PC-3 (cell line): ENCODE measurements at places on chromosomes 3 and 15.

- no peak overlapping the region for H3K4me3 ChIP-seq
- no peaks in the 10 kb centered on the region for H3K36me3 ChIP-seq
- H3K4me1 ChIP-seq: no peaks in the 10 kb centered on the region
- DNase-seq: no peak
- H3K27me3 ChIP-seq: peaks cover 20% of the 10 kb centered on the region
- no peak overlapping the region for H3K27ac ChIP-seq
These were observed 48.0 kb upstream of the PXYLP1 start for GRCh38 chr3:141183606-141184005.

DNA sequence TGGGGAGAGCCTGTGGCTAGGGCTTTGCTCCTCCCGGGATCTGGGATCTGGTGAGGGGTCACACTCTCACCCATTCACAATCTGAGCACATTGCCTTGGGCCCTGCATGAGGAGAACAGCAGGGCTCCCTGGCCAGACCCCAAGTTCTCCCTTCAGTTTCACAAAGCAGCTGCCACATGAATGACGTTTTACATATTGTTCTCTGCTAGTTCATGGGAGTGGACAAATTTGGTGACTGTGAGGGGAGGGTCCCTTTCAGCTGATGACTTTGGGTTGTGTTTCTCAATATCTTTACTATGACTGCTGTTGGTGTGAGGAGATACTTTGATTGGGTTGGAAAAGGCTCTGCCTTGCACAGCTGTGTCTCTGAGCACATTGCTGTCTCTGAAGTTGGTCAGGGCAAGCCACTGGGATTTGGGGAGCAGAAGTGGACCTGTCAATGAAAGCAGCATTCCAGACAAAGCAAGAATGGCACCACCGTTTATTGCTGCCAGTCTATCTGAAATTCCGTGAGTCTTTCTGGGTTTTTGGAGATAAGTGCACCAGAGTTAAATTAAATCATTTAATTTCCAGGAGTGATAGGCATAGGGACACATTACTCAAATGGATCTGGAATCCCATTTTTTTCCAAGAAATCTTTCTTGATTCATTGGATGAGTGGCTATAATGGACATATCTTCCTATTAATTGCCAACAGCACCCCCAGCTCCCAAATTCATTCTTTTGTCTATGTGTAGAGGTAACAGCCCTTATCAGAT is 10.3 kb downstream of the TIMP4 start:
- DNase-seq: no peak
- H3K4me1 ChIP-seq: peaks cover 8% of the 10 kb centered on the region
- H3K27ac ChIP-seq: no peak overlapping the region
- no peak overlapping the region for H3K4me3 ChIP-seq
- H3K36me3 ChIP-seq: no peaks in the 10 kb centered on the region

DNA sequence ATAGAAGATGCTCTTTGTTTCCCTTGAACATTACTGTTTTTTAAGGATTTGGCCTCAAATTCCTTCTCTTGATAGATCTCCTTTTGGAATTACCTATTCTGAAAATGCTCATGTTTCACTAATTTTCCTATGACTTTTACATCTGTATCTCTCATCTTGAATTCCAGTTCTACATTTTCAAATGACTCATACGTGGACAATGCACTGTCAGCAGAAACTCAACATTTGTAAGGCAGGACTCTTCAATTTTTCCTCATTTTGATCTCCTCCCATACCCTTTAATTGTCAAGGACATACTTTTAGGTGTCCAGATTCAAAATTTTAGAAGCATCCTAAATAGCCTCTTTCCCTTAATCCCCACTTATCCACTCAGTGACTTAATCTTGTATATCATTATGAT is 341.0 kb upstream of the RASGRP1 start:
- H3K4me3 ChIP-seq: no peak overlapping the region
- no peaks in the 10 kb centered on the region for H3K4me1 ChIP-seq
- no peaks in the 10 kb centered on the region for H3K27me3 ChIP-seq
- H3K27ac ChIP-seq: no peak overlapping the region
- H3K36me3 ChIP-seq: no peaks in the 10 kb centered on the region

GRCh38 chr3:136949708-136950107 is 8.1 kb upstream of the IL20RB start:
- peaks cover 5% of the 10 kb centered on the region; the same call in 1 of the 2 replicates for H3K36me3 ChIP-seq
- no peak overlapping the region for H3K27ac ChIP-seq
- H3K4me3 ChIP-seq: no peak overlapping the region
- DNase-seq: no peak
- H3K4me1 ChIP-seq: no peaks in the 10 kb centered on the region

- no peak overlapping the region for H3K4me3 ChIP-seq
- H3K27ac ChIP-seq: no peak overlapping the region
- H3K36me3 ChIP-seq: no peaks in the 10 kb centered on the region
- H3K27me3 ChIP-seq: no peaks in the 10 kb centered on the region
- H3K4me1 ChIP-seq: no peaks in the 10 kb centered on the region
These were observed 387.5 kb downstream of the NLGN1 start for GRCh38 chr3:173785004-173785403.

GRCh38 chr3:191051037-191051436 is 148.0 kb upstream of the OSTN start:
- no peak overlapping the region for H3K4me3 ChIP-seq
- H3K27ac ChIP-seq: no peak overlapping the region
- H3K27me3 ChIP-seq: no peaks in the 10 kb centered on the region
- DNase-seq: peak; percentile 78

GRCh38 chr3:163587342-163587741 is 1491.0 kb downstream of the SI start:
- peak overlapping the region; percentile 63 for H3K27ac ChIP-seq
- peaks cover 23% of the 10 kb centered on the region for H3K4me1 ChIP-seq
- H3K36me3 ChIP-seq: no peaks in the 10 kb centered on the region
- H3K27me3 ChIP-seq: no peaks in the 10 kb centered on the region

DNA sequence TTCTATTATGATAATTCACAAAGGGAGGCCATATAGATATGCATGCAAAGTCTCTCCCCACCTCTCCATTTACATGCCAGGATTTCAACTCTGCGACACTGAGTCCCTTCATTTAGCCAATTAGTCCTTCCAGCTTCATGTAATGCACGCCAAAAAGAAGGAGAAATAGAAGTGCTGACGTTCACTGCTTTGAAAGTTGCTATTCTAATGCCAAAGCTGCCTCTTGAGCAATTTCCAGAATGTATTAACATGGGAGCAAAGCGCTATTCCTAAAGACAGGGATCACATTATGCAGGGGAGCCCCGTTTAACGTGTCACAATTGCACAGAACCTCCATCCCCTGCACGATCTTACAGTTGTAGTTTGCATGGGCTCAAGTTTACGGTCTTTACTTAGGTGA is 130.5 kb downstream of the TIGIT start:
- no peaks in the 10 kb centered on the region for H3K36me3 ChIP-seq
- no peak overlapping the region for H3K4me3 ChIP-seq
- peaks cover 6% of the 10 kb centered on the region; the same call in 1 of the 2 replicates for H3K27me3 ChIP-seq
- DNase-seq: no peak

- H3K4me1 ChIP-seq: no peaks in the 10 kb centered on the region
- DNase-seq: no peak
- no peaks in the 10 kb centered on the region for H3K27me3 ChIP-seq
- H3K27ac ChIP-seq: no peak overlapping the region
- no peak overlapping the region for H3K4me3 ChIP-seq
- no peaks in the 10 kb centered on the region for H3K36me3 ChIP-seq
These were observed 68.9 kb downstream of the SIDT1 start for GRCh38 chr3:113601240-113601639.

GRCh38 chr15:48928877-48929538 is 34.7 kb downstream of the SHC4 start:
- peaks cover 43% of the 10 kb centered on the region for H3K4me1 ChIP-seq
- H3K27me3 ChIP-seq: no peaks in the 10 kb centered on the region
- H3K4me3 ChIP-seq: peak overlapping the region; percentile 43
- peak; percentile 70 for DNase-seq
- H3K27ac ChIP-seq: peak overlapping the region; percentile 98
- no peaks in the 10 kb centered on the region for H3K36me3 ChIP-seq

GRCh38 chr15:66749841-66750575 is 48.0 kb downstream of the SMAD6 start:
- H3K27ac ChIP-seq: no peak overlapping the region
- H3K36me3 ChIP-seq: peaks cover 10% of the 10 kb centered on the region
- DNase-seq: peak; percentile 62
- no peaks in the 10 kb centered on the region for H3K27me3 ChIP-seq

DNA sequence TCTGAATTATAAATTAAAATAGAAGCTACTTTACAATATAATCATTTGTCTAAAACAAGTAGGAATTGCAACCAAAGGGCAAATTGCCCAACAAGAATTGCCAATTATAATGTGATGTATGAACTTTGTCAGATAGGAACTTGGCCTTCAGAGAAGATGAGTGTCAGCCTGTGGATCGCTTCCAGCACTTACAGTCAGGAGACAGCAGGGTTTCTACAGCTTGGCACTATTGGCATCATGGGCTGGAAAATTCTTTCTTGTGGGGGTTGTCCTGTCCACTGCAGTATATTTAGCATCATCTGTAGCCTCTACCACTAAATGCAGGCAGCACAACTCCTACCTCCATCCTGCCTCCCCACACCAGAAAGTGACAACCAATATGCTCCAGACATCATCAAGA is 48.1 kb upstream of the CRBN start:
- no peak overlapping the region for H3K4me3 ChIP-seq
- H3K27ac ChIP-seq: no peak overlapping the region
- H3K27me3 ChIP-seq: no peaks in the 10 kb centered on the region
- DNase-seq: no peak

GRCh38 chr15:90650117-90650955 is 66.8 kb upstream of the BLM start:
- H3K4me1 ChIP-seq: peaks cover 21% of the 10 kb centered on the region
- no peaks in the 10 kb centered on the region for H3K27me3 ChIP-seq
- no peaks in the 10 kb centered on the region for H3K36me3 ChIP-seq
- no peak overlapping the region for H3K27ac ChIP-seq

GRCh38 chr3:64257100-64257755 is 32.0 kb upstream of the PRICKLE2 start:
- H3K36me3 ChIP-seq: no peaks in the 10 kb centered on the region
- H3K4me1 ChIP-seq: no peaks in the 10 kb centered on the region
- H3K4me3 ChIP-seq: no peak overlapping the region
- no peak for DNase-seq
- H3K27me3 ChIP-seq: no peaks in the 10 kb centered on the region

- no peak for DNase-seq
- no peaks in the 10 kb centered on the region for H3K27me3 ChIP-seq
- H3K36me3 ChIP-seq: no peaks in the 10 kb centered on the region
- no peak overlapping the region for H3K4me3 ChIP-seq
These were observed 31.6 kb upstream of the GATA2 start for GRCh38 chr3:128524374-128525299.

- no peaks in the 10 kb centered on the region for H3K4me1 ChIP-seq
- no peaks in the 10 kb centered on the region for H3K27me3 ChIP-seq
- no peak for DNase-seq
- H3K27ac ChIP-seq: no peak overlapping the region
- H3K36me3 ChIP-seq: no peaks in the 10 kb centered on the region
These were observed 71.2 kb upstream of the IQSEC1 start for GRCh38 chr3:13144163-13145023.

DNA sequence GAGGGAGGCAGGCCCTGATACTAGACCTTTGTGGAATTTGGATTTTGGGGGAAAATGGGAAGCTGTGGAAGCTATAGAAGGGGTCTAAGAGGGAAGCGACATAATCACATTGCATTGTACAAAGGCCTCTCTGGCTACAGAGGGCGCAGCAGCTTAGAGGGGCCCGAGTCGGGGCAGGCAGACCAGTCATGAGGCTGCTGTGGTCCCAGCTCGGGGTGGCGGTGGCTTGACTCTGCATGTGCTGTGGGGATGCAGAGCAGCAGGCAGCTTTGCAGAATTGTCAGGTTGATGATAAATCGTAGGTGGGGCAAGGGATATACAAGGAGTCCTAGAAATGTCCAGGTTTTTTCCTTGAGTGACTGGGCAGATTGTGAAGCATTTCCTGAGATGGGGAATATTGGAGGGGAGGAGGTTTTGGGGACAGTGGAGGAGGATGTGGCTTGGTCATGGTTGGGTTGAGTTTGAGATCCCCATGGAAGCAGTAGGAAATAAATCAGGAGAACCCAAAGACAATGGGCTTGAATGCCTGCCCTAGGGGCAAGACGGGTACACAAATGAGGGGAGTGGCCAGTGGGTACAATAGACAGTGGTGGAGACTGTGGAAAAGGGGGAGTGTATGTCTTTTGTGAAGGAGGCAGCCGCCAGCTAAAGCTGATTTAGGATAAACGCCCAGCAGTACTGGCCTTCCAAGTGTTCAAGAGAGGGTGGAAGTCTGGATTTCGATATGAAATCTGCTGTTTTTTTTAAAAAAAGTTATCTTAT is 94.1 kb downstream of the HMG20A start:
- H3K4me1 ChIP-seq: peaks cover 6% of the 10 kb centered on the region
- no peaks in the 10 kb centered on the region for H3K36me3 ChIP-seq
- DNase-seq: no peak

DNA sequence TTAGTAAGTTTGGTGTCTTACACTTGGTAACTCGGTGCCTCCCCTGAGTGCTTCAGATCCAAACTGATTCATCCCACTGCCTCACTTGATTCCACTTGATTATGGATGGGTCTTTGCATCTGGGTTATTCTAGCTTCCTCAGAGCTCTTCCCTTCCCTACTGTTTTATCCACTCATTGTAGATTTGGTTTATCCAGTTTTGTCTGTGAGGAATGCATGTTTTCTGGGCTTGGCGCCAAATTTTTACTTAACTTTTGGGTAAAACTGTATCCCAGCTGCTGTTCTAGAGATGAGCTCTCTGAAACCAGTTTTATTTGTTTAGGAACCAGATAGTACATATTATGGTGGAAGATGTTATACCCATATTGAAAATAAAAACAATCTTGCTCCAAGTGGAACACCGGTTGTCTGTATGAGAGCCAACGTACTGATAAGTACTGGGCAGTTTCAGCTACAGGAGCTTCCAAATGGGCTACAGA is 20.9 kb downstream of the RAD54L2 start:
- no peak overlapping the region for H3K27ac ChIP-seq
- peak; percentile 51 for DNase-seq
- H3K4me3 ChIP-seq: no peak overlapping the region

- no peaks in the 10 kb centered on the region for H3K36me3 ChIP-seq
- H3K27ac ChIP-seq: no peak overlapping the region
- peak; percentile 40 for DNase-seq
- no peaks in the 10 kb centered on the region for H3K27me3 ChIP-seq
- H3K4me3 ChIP-seq: no peak overlapping the region
- H3K4me1 ChIP-seq: peaks cover 14% of the 10 kb centered on the region
These were observed 48.8 kb upstream of the SRGAP3 start for GRCh38 chr3:9298236-9298635.
